ENCODE measurements at places on chromosomes 13 and 19. TPM values are rescaled to one million over a fixed set of nuclear protein-coding genes. Genes with fewer than 3 reads are reported as not detected.
A peak's percentile ranks its signal among the peaks of the same experiment; 100 is the strongest.

The ZNF799 gene
- total RNA-seq: 3.9 TPM

The ZNF492 gene
- 0.33 TPM for total RNA-seq

The PABPC3 gene
- 0.43 TPM for total RNA-seq

The KLK15 gene
- not detected for total RNA-seq

The MEF2B gene
- total RNA-seq: 2.9 TPM

The KIR2DL1 gene
- not detected for total RNA-seq

- no peak overlapping the region for H3K27ac ChIP-seq
- H3K27me3 ChIP-seq: peaks cover 11% of the 10 kb centered on the region
- H3K4me1 ChIP-seq: peaks cover 5% of the 10 kb centered on the region
- no peak for DNase-seq
- no peaks in the 10 kb centered on the region for H3K36me3 ChIP-seq
- no peak overlapping the region for H3K4me3 ChIP-seq
Measured at GRCh38 chr19:407511-408440, 1.2 kb downstream of the C2CD4C start.

DNA sequence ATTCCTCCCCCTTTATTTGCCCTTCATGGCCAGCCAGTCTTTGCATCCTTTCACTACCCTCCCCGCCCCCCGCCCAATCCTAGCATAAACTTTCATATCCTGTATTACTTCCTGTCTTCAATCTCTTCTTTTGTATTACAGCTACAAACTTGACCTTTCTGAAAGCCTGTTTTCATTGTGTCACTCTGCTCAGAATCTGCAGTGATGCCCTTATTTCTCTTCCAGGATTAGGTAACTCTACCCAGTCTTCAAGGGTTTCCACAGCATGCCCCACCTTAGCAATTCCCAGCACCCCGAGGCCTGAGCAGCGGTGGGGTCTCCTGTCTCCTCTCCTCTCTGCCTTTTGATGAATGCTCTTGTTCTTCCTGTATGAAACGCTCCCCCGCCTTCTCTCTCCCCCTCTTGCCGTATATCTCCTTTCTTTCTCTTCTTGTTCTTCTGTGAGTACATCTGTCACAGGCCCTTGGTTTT is 145.6 kb downstream of the SHISA2 start:
- H3K4me1 ChIP-seq: peaks cover 4% of the 10 kb centered on the region
- no peak overlapping the region for H3K27ac ChIP-seq
- no peaks in the 10 kb centered on the region for H3K27me3 ChIP-seq

DNA sequence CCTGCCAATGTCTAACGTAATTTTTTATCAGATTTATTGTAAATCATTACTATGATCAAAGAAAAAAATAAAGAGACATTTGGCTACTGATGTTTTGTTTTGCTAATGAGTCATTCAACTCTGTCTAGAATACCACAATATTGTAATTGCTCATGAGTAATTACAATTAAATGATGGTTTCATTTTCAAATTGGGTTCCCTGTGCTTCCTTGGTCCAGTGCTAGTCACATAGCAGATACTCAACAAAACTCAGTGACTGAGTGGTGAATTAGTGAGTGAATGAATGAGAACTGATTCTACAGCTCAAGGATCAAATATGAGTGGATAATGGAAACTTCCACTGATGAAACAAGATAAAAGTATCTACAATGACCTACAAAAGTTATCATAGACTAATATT is 304.7 kb downstream of the POU4F1 start:
- no peak overlapping the region for H3K4me3 ChIP-seq
- H3K27ac ChIP-seq: no peak overlapping the region
- DNase-seq: no peak
- H3K27me3 ChIP-seq: no peaks in the 10 kb centered on the region
- H3K4me1 ChIP-seq: no peaks in the 10 kb centered on the region

DNA sequence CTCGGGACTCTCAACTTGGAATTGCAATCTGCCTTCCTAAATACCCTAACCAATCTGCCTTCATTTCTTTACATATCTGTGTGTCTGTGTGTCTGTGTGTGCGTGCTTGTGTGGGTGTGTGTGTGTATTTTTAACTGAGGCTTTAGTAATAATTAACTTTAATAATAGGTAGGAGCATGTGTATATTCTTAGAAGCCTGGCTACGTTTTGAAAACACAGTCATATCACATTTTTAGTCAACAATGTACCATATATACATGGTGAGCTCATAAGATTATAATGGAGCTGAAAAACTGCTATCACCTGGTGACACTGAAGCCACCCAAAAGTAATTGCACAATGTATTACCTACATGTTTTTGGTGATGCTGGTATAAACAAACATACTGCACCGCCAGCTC is 65.4 kb upstream of the ATXN8OS start:
- H3K27ac ChIP-seq: no peak overlapping the region
- H3K4me1 ChIP-seq: no peaks in the 10 kb centered on the region
- H3K4me3 ChIP-seq: no peak overlapping the region
- H3K27me3 ChIP-seq: no peaks in the 10 kb centered on the region
- no peak for DNase-seq

DNA sequence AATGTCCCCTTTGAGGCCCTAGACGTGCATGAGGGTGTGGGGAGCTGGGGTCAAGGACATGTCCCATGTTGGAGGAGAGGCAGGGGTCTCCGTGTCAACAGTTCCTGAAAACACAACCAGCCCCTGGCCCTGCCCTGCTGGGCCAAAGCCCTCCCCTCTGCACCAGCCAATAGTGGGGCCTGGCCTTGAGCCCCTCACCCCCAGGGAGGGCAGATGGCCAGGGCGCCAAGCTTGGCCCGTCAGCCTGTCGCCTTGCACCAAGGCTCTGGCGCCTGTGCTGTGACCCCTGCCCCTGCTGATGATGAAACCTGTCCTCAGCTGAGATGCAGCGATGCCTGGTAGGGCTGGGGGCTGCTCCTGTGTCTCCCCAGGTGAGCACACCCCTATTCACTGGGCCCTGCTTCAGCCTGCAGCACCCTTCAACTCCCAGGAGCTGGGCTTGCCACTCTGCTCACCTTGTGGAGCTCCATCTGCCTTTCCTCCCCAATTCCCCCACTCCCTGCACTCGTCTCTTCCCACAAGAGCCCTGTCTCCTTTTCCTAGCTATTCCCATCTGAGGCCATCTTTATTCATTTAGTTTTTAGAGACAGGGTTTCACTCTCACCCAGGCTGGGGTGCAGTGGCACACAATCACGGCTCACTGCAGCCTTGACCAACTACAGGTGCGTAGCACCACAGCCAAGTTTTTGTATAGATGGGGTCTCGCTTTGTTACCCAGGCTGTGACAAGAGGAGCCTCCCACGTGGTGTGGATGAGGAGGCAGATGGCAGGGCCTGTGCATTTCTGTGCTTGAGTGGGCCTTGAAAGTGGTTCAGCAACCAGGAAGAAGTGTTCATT is 2.1 kb upstream of the HAMP start:
- H3K27me3 ChIP-seq: peaks cover 18% of the 10 kb centered on the region
- no peaks in the 10 kb centered on the region for H3K4me1 ChIP-seq
- no peak overlapping the region for H3K27ac ChIP-seq
- H3K4me3 ChIP-seq: no peak overlapping the region

- H3K4me1 ChIP-seq: no peaks in the 10 kb centered on the region
- H3K27me3 ChIP-seq: peaks cover 10% of the 10 kb centered on the region
- no peak overlapping the region for H3K27ac ChIP-seq
- no peak overlapping the region for H3K4me3 ChIP-seq
- H3K36me3 ChIP-seq: no peaks in the 10 kb centered on the region
Measured at GRCh38 chr13:110379905-110380341, 72.8 kb downstream of the COL4A2 start.

GRCh38 chr19:4051175-4052101 is 15.3 kb downstream of the ZBTB7A start:
- DNase-seq: no peak
- peaks cover 40% of the 10 kb centered on the region for H3K36me3 ChIP-seq
- H3K4me1 ChIP-seq: peaks cover 20% of the 10 kb centered on the region
- no peak overlapping the region for H3K4me3 ChIP-seq
- peak overlapping the region; percentile 59 for H3K27ac ChIP-seq

- DNase-seq: no peak
- H3K36me3 ChIP-seq: no peaks in the 10 kb centered on the region
- peaks cover 3% of the 10 kb centered on the region for H3K4me1 ChIP-seq
- no peak overlapping the region for H3K27ac ChIP-seq
- H3K4me3 ChIP-seq: no peak overlapping the region
- H3K27me3 ChIP-seq: peaks cover 20% of the 10 kb centered on the region
Measured at GRCh38 chr19:39224910-39225309, 19.9 kb downstream of the IFNL3 start.

GRCh38 chr19:4264812-4265211 is 14.3 kb upstream of the SHD start:
- H3K27me3 ChIP-seq: no peaks in the 10 kb centered on the region
- peaks cover 51% of the 10 kb centered on the region for H3K36me3 ChIP-seq
- H3K4me3 ChIP-seq: peak overlapping the region; percentile 52
- H3K4me1 ChIP-seq: peaks cover 13% of the 10 kb centered on the region
- no peak for DNase-seq

Data from activated CD4-positive, alpha-beta T cell treated with anti-CD3 and anti-CD28 coated beads, Interleukin-2, amount 10 ng/mL, durations not matched to agents 24 days and 14 days (primary cell).